ENCODE measurements at places on chromosomes 13 and 19.

GRCh38 chr19:36140304-36141038, 605 bp downstream of the CAPNS1 start:
- DNase-seq, result peak; percentile 36

DNA sequence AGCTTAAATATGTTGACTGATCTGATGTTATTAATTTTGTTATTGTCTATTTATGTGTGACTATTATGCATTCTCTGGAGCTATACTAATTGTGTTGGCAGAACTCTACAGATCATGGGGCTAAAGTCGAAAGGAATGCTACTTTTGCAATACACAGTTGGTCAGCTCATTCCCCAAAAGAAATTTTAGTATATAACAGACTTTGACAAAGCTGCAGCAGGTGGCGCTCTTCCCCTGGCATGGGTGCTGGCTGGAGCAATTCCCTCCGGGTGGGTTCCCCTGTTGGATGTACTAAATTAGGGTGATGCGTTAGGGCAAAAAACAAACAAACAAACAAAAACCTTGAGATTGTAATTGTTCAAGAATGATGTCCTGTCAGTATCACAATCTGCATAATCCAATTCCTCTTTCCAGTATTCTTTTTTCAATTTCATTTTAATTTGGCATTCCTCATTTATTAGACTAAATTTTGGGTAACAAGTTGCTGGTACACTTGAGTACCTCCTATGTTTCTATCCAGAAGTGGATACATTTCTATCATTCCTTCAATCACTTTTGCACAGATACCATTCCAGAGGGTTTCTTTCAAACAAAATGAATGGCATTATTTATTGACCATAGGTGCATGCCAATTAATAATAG, 322.8 kb upstream of the EDNRB start:
- DNase-seq, result peak; percentile 44

- DNase-seq, result no peak
These were observed 81.1 kb downstream of the COL4A1 start for GRCh38 chr13:110225609-110226574.

- DNase-seq, result no peak
These were observed 3.1 kb upstream of the CCDC70 start for GRCh38 chr13:51858433-51859247.

DNA sequence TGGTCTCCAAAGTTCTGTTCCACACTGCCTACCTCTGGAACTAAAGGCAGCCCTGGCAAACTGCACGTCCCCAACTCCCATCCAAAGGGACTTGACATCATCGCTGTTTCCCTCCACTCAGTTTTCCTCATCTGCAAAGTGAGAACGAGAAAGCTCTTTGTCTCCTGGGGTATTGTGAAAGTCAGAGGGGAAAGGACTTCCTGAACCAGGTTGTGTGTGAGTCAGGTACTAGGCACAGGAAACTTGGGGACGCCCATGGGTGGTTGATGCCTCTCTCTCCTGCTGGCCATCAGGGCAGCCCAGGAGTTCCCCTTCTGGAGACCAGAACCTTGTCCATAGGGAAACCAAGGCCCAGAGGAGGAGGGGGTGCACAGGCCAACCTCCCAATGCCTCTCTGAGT, 4.7 kb downstream of the CRLF1 start:
- no peak for DNase-seq

GRCh38 chr13:32609428-32609827, 23.2 kb downstream of the PDS5B start:
- no peak for DNase-seq

GRCh38 chr13:77013853-77014542, 13.0 kb downstream of the FBXL3 start:
- DNase-seq, result no peak

- no peak for DNase-seq
These were observed 5.6 kb downstream of the SAFB start for GRCh38 chr19:5628461-5628860.

DNA sequence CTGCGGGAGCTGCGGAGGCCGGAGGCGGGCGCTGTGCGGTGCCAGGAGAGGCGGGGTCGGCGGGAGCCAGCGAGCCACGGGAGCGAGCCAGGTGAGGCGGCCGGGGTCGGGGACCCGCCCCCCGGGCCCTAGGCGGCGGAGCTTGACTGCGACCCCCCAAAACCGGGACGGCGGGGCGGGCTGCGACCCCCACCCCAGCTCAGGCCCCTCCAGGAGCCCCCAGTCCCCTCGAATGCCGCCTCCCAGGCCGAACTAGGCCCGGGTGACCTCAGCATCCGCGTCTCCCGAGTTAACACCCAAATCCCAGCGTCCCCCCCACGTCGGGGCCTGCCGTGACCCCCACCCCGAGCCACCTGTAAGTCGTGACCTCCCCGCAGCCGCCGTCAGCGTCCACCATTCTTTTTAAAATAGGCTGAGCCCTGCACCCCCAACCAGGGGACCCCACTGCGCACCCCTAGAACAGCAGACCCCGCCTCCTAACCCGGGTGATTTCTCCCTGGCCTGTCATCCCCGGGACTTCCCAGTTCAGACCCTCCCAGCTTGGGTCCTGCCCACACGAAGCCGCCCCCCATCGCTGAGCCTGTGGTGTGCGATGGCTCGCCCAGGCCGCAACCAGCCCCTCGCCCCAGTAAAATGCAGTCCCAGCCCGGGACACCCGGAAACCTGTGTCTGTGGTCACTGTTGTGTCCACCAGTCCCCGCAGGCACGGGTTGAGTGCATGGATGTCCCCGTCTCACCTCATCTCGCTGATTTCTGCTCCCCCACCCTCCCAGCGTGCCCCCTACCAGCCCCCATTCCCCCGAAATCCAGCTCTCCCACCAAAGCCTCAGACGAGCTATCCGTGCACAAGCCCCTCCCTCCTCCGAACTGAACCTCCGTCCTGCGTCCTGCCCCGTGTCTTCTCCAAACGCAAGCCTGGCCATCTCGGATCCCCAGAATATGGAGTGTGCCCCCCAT, 551 bp downstream of the FZR1 start:
- no peak for DNase-seq

GRCh38 chr13:71148396-71148795, 718.6 kb downstream of the DACH1 start:
- DNase-seq, result peak; percentile 58

DNA sequence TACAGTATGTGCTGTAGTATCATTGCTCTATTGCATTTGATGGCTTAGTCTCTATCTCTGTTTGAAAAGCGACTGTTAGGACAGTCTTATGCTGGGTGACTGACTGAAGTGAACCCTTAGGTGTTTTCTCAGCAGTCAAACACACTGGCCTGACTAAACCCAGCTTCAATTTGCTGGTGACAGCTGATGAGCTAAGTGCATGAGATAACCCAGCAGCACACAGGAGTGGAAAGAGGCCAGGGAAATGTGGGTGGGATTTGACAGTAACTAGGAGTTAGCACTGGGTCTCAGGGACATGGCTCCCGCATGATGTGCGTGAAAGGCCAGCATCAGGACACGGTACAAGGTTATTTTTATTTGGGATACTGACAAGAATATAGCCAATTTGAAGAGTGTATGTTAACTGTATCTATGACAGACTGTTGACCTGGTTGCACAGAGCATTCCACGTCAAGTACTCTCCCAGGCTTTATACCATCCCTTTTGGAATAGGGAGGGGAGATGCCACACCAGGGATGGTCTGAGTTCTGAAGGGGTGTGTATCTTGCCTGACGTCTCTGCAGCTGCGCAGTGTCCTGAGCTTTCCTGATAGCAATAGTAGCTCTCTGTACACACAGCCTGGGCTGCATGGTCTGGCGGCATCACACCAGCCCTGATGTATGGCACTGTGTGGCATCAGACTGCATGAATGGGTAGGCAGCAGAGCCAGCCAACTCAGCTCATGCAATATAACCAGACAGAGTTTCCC, 144.8 kb downstream of the FLT1 start:
- DNase-seq, result no peak

DNA sequence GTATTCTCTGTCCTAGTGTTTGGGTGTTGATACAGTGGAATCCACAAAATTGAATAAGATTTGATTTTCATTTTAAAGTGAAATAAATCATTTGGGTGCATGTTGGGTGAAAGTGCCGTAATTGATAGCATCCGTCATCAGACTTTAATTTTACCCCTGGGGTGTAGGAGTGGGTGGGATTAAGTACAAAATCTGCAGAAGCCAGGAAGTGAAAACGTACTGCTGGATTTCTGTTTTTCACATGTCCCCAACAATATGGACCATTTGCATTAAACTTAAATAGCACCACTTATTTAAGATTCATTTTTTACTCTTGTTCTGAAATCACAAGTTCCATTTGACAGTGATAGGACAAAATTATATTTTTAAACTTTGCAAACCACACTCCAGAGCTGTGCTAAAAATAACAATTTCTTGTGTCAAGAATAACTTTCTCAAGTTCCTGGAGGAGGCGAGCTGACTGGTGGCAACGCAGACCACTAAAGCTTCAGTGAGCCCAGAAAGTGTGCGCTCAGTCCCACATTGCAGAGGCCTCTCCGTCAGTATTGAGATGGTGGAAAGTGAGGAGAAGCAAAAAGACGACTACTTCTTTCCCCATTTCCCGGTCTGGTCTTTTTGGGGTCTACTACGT, 71.3 kb downstream of the ARHGEF7 start:
- no peak for DNase-seq

DNA sequence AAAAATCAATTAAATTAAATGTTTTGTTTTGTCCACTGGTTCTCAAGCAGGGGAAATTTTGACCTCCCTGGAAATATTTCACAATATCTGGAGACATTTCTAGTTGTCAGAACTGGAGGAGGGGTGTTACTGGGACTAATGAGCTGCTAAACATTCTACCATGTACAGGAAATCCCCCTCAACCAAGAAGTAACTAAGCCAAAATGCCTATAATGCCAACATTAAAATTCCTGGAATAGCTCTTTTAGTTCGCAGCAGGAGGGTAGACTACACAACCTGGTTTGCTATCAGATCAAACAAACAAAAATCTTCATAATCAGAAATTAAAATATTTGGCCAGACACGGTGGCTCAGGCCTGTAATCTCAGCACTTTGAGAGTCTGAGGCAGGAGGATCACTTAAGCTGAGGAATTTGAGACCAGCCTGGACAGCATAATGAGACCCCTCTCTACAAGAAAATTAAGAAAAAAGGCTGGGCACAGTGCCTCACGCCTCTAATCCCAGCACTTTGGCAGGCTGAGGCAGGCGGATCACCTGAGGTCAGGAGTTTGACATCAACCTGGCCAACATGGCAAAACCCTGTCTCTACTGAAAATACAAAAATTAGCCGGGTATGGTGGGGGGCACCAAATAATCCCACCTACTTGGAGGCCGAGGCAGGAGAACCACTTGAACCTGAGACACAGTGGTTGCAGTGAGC, 13.7 kb upstream of the SMARCA4 start:
- no peak for DNase-seq

GRCh38 chr13:111533900-111534683, 213.7 kb downstream of the TEX29 start:
- DNase-seq, result no peak

DNA sequence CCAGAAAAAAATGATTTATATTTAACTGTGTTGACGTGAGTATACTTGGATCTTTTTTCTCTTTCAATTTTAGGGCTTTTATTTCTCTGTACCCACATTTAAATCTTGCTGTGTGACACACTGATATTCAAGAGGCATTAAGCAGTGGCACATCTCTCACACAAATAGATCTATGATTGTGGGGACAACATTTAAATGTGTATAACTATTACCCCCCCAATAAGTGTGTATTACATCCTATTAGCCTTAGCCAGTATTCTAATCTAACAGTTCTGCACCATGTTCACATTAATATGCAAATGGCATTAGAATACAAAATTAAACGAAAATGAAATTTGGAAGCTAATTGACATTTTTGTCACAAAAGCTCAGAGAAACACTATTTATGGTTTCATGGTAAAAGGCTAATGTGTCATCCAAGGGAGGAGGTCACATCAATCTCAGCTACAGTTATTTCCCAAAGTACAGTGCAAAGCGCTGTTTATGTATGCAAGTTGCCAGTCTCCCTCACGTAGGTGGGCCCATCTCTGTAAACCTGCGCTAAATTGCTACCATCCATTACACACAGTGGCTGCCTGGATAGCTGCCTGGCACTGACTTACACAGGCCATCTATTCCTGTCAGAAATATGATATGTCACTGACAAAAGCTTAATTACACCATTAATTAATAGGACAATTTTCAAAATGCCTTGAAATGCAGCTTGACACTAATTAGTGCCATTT, 984.7 kb upstream of the PCDH9 start:
- DNase-seq, result no peak

- no peak for DNase-seq
These were observed 13.6 kb downstream of the HAS1 start for GRCh38 chr19:51710163-51710562.

- DNase-seq, result no peak
These were observed 2.8 kb upstream of the KLF5 start for GRCh38 chr13:73055813-73056564.

- no peak for DNase-seq
These were observed 43.1 kb downstream of the LHFPL6 start for GRCh38 chr13:39559847-39560246.

DNA sequence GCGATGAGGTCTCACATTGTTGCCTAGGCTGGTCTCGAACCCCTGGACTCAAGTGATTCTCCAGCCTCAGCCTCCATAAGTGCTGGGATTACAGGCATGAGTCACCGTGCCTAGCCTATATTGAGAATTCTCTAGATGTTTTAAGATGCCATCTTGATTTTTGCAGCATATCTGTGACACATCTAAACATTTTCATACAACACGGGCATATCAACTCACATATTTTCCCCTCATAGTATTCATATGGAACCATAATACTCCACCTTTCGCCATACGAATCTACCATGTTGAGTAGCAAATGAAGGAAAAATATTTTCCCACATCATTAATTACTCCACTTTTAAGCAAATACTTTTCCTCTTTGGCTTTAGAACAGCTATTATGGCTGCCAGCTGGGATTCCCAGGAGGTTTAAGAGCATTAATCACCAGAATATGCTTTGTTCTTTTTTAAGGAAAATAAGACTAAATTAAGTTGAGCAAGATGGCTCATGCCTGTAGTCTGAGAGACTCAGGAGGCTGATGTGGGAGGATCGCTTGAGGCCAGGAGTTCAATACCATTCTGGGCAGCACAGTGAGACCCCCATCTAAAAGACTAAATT, 56.9 kb upstream of the GTF2F2 start:
- DNase-seq, result no peak

GRCh38 chr19:53432088-53432661, 391 bp downstream of the ZNF761 start:
- DNase-seq, result peak; percentile 4

DNA sequence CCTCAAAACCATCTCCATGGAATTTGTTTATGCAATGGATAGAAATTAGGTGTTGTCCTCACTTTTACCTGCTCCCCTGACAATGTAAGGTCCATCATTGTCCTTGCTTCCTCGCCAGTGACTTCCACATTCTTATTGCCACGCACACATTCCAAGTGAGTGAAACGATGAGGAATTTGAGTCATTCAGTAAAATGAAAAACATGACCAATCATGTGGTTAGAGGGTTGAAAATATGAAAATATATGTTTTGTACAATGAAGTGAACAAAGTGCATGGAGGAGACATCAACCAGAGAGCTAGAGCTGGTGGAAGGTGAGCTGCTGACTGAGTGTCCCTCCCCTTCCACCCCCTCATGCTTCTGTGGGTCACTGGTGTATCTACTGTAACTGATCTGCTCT, 91.7 kb downstream of the ATP8A2 start:
- DNase-seq, result no peak

GRCh38 chr13:110187641-110188161, 119.3 kb downstream of the COL4A1 start:
- no peak for DNase-seq
